ENCODE measurements at places on chromosomes 1 and 21.

DNA sequence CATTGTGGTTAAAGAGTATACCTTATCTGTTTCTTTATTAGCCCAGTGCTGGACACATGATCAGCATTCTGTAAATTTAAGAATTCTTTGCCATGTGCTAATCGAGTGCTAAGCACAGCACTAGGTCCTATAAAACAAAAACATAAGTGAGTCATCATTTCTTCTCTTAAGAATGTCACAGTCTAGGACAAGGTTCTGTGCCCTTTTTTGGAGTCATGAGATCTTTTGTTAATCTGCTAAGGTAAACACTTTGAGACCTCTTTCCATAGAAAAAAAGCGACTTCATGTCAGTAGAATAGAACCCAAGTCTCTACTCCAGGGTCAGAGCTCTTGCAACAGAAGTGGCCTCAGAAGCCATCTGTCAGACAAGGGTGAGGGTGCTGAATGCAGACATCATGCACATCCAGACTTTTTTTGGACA lies 70.0 kb upstream of the NFIA start:
- DNase-seq = no peak

GRCh38 chr1:86541859-86542258 lies 5.0 kb upstream of the CLCA4 start:
- DNase-seq = no peak

- peak; percentile 98 for DNase-seq
Observed at GRCh38 chr1:6601049-6601922, 1.4 kb downstream of the KLHL21 start.

GRCh38 chr21:25615880-25616279 lies 8.6 kb upstream of the MRPL39 start:
- no peak for DNase-seq
